Activated CD8-positive, alpha-beta memory T cell treated with anti-CD3 and anti-CD28 coated beads for 1 hour (primary cell): ENCODE measurements at places on chromosomes 5 and 9.

DNA sequence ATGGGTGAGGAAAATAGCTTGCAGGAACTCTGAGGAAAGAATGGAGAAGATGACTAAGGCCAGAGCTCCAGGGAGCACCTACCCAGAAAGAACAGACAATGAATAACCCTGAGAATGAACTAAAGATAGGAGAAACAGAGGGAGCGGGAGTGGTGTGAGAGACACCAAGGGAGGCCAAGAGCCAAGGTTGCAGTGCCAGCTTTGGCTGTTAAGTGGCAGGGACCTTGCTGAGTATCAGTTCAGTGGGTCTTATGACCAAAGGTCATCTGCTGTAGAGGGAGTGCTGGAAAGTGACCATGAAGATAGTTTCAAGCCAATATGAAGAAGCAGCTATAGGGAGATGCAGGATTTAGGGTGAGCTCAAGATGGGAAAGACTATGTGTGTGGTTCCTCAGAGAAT lies 16.7 kb downstream of the P4HA2 start:
- DNase-seq: no peak

DNA sequence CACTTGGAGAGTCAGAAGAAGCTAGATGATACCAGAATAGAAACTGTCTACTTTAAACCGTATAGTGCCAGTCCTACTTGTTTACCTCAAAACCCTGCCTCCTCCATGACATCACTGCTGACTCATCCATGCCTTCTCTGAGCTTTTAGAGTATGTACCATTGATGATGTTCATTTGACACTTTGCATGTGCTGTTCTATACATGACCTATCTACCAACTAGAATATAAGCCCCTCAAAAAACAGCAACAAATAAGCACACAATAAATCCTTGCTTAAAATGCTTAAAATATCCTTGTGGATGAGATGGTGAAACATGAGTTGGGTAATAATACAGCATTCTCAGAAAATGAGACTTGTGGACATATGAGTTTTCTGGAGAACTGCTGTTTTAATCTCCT lies 2.6 kb downstream of the CTNNAL1 start:
- DNase-seq: peak; percentile 32

- DNase-seq: no peak
Observed at GRCh38 chr5:30871196-30871595, 322.3 kb upstream of the CDH6 start.

GRCh38 chr5:29240379-29240778 lies 1953.1 kb upstream of the CDH6 start:
- no peak for DNase-seq

DNA sequence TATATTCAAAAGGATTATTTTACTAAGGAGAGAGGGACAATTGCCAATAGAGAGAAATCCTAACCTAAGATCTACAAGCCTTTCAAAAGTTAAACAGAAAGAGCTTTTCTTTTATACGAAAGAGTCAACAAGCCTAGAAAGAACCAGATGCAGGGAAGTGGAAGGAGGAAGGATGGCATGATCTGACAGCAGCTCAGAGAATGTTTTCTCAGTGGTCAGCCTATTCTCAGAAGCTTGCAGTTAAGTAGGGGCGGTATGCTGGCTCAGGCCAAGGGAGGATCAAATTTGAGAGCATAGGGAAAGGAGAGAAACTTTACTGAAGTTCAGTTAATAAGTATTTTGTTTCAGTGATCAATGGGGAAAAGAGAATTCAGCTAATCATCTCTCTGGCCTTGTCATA lies 88.0 kb upstream of the FTMT start:
- DNase-seq: no peak

- no peak for DNase-seq
Observed at GRCh38 chr9:110320651-110321445, 16.8 kb downstream of the TXNDC8 start.

DNA sequence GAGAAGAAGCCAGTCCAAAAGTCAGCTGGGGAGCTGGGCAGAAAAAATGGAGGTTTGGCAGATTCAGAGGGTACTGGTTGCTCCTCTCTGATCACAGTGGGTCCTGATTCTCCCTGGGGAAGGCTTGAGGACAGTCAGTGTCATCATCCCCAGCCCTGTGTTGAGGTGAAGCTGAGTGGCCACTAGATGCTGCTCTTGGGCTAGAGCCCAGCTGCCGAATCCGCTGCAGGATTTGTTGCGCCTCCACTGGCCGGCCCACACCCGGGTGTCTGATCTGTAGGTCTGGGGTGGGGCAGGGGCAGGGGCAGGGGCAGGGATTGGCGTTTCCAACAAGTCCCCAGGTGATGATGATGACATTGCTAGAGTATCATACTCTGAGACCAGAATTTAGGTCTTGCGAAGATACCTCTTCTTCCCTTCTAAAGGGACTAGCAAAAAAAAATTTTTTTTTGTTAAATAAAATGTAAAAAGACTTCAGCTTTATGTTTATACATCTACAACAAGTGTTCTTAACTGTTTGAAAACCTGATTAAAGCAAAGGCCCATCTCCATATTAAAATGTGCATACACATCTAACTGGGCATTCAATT lies 106.8 kb downstream of the PDE6A start:
- no peak for DNase-seq

DNA sequence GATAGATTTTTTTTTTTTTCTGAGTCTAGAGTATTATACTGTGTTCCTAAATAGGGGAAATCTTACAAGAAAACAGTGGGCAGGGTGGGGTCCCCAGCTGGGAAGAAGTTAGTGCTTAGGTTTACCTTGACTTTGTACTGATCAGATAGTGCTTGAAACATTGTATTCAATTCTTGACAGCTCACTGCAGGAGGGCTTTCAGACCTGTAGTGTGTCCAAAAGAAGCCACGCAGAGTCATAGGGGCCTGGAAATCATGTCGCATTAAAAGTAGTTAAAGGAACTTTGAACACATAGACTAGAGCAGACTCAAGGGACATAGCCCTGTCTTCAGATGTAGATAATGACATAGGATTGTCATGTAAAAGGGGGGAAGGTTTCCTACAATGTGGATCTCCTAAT lies 215.4 kb upstream of the NR4A3 start:
- no peak for DNase-seq

- DNase-seq: no peak
Observed at GRCh38 chr5:116731432-116731831, 156.8 kb upstream of the SEMA6A start.

- no peak for DNase-seq
Observed at GRCh38 chr5:104611135-104611767, 1048.7 kb upstream of the NUDT12 start.

GRCh38 chr9:89436326-89436725 lies 61.6 kb downstream of the SEMA4D start:
- no peak for DNase-seq

DNA sequence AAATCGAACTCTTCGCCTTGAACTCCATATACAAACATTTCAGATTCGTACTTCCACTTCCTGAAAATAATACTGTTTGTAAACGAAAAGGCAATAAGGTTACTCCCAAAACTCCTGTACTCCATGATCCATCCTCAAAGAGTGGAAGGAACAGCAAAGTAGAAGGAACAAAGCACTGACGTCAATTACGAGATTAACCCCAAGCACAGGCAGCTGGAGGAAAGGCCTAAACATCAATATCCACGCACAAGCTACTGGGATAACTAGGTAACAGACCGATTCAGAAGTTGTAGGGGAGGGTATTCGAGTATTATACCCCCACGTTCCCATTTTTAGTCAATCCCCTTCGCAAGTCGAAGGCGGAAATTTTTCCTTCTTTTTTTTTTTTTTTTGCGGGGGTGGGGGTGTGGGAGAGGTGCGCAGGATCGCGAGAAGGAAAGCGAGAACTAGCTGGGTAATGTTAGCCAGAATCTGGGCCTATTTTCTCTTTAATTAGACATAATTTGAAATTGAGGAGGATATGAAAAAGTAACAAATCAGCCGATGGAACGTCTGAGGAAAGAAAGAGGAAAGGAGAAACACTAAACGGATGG lies 909 bp downstream of the AFF4 start:
- no peak for DNase-seq

GRCh38 chr5:88743231-88743834 lies 139.7 kb downstream of the MEF2C start:
- no peak for DNase-seq
